Psoas muscle (tissue), 8 donors: ENCODE measurements at places on chromosomes 16 and 17. TPM values are rescaled to one million over a fixed set of nuclear protein-coding genes. Genes with fewer than 3 reads are reported as not detected.

DNA sequence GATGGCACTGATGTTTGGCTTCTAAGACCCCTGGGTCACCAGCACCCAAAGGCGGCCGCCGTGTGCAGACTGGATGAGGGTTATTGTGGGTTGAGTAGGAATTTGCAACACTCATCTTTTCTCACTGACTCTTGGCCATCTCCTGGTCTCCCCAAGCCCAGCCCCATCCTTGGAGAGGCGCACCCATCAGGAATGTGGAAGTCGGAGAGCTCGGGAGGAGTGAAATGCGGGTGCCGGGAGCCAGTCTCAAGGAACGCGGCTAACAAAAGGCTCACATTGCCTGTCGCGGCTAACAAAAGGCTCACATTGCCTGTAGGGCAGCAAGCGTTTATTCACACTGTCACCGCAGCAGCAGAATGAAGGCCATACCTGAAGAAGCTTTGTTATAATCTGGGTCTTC lies 248.6 kb downstream of the FOXL1 start:
- DNase-seq, result no peak

- no peak for DNase-seq
Measured at GRCh38 chr16:2335286-2335895, 5.1 kb downstream of the ABCA3 start.

- no peak for DNase-seq
Measured at GRCh38 chr17:9292561-9292941, 271.2 kb downstream of the NTN1 start.

- DNase-seq, result no peak
Measured at GRCh38 chr17:79747508-79748294, 17.0 kb downstream of the ENPP7 start.

DNA sequence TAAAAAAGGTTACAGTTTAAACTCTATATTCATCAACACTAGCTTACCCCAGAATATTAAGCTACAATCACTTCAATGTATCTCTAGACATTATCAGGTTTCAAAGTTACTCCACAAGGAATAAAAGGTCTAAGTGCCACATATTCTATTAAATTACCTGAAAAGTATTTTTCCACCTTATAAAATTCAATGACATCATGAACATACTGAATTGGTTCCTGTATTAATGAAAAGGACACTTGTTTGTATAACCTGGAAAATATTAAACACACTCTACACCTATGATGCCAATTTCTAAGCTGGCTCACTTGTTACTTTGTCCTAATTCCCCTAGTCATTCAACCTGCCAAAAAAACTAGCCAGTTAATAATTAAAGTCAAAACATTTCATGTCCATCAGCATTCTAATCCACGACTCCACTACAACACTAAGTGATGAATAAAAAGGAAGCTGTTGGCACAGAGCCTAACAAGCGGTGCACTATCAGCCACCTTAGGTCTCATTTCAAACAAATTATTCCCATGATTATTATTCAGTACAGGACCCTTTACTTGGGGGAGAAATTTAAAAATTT lies 12.2 kb downstream of the MED13 start:
- no peak for DNase-seq

- DNase-seq, result peak; percentile 50
Measured at GRCh38 chr16:85391175-85391707, 221.9 kb upstream of the GSE1 start.

GRCh38 chr17:6610011-6610410 lies 30.5 kb downstream of the KIAA0753 start:
- no peak for DNase-seq

OR2C1 gene
- not detected for total RNA-seq

SMPD3 gene
- 0.04 TPM for total RNA-seq

GRCh38 chr17:36609498-36609862 lies 8.1 kb downstream of the MRM1 start:
- no peak for DNase-seq

GRCh38 chr17:55162556-55162946 lies 102.2 kb upstream of the HLF start:
- DNase-seq, result no peak

DNA sequence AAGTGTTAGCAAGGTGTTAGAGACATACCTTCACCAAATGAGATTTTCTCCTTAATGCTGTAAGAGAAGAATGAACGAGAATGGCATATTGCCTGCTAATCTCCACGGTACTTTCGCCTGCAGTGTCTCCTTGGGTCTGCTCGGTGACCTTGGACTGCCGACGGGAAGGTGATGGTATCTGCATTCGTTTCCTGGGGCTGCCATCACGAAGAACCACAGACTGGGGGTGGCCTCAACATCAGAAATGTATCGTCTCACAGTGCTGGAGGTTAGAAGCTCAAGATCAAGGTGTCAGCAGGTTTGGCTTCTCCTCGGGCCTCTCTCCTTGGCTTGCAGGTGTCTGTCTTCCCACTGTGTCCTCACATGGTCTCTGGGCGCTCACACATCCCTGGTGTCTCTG lies 86.3 kb upstream of the TNRC6C start:
- no peak for DNase-seq

DNA sequence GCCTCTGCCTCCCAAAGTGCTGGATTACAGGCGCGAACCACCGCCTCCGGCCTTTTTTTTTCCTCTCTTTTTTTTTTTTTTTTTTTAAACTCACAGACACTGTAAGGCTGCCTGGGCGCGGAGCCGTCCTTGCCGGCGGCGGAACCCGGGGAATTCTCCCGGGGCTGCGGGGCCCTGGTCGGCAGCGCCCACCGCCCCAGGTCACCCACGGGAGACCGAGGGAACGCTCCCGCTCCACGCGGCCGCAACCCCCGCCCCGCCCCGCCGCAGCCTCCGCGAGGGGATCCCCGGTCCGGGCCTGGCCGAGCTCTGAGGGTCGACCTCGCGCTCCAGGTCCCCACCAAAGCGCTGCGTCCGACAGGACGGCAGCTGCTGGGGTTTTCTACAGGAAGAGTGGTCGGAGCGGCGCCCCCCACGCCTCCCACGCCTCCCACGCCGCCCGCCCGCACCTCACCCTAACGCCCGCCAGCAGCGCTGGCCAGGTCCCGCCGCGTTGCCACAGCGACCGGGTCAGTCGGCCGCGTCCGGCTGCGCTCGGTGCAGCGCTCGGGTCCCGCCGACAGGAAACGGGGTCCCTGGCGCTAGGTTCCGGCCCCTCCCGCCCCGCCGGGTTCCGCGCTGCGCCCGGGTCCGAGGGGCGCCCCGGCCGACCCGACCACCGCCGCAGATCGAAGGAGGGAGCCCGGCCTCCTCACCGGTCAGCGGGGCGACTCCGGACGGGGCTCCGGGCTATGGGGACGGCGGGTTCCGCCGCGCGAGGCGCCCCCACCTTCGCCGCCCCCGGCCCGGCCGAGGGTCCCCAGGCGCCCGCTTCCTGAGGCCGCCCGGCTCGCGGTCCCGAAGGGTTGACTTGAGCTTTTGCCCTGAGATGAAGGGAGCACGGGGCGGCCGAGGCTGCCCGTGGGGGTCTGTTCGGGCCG lies at the start of gene CCDC57:
TSS of gene CCDC57 (minus strand) at position 512 of the 920 bp plus-strand sequence. CDS start 10,898 bp downstream, outside the sequence.
- DNase-seq, result peak; percentile 92

TEKT5 gene
- not detected for total RNA-seq

- DNase-seq, result peak; percentile 65
Measured at GRCh38 chr16:2339521-2340484, 725 bp downstream of the ABCA3 start.

GRCh38 chr17:63138713-63139112 lies 172.7 kb downstream of the TANC2 start:
- DNase-seq, result no peak

DNA sequence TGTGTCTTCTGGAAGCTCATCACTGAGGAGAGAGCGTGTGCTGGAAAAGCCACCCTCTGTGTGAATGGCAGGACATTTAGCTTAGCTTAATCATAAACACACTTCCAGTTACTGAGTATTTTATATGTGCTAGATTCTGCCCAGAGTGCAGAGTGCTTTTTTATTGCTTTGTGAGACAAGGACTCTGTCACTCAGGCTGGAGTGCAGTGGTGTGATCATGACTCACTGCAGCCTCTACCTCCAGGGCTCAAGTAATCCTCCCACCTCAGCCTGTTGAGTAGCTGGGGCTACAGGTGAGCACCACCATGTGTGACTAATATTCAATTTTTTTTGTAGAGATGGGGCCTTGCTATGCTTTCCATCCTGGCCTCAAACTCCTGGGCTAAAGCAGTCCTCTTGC lies 61.4 kb upstream of the IRX3 start:
- DNase-seq, result no peak

GRCh38 chr17:3968886-3969524 lies 4.8 kb upstream of the ATP2A3 start:
- DNase-seq, result no peak

- DNase-seq, result no peak
Measured at GRCh38 chr16:12805066-12805465, 1.4 kb upstream of the CPPED1 start.

DNA sequence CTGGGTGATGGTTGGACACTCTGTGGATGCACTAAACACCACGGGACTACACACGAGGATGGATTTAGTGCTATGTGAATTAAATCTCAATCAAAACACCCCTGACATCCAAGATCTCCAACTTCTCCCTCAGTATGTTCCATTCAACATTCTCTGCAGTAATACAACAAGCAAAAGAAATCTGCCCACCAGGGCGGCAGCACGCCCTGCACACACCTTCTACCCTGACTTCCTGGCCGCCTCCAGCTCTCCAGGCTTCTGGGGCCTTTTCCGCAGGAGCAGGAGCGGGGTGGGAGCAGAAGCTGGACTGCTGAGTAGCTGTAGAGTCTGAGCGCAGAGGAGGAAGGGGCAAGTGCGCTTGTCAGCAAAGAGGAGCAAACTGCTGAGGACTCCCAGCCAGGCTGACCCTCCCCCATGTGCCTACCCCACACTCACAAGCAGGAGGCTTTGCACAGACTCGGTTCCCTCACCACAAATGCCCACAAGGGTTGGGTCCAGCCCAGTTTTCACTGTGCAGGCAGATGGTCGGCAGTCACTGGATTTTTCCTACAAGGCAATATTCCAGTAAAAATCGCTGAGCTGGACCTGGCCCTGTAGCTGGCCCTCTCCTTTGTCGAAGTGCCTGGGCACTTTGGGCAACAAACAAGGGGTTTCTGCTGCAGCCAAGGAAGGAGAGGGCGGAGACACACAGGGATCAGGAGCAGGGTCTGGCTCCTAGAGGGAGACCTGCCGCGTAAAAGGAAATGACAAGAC lies 22.8 kb downstream of the ZDHHC7 start:
- peak; percentile 43 for DNase-seq

GRCh38 chr16:84595052-84595481 lies 22.8 kb downstream of the COTL1 start:
- DNase-seq, result no peak
